ENCODE measurements at places on chromosomes 16 and 17. TPM values are rescaled to one million over a fixed set of nuclear protein-coding genes. Genes with fewer than 3 reads are reported as not detected.

The TMC8 gene
- not detected for total RNA-seq

The DGKE gene
- total RNA-seq = 3.1 TPM

GRCh38 chr17:57986841-57987580 lies 1.0 kb downstream of the VEZF1 start:
- DNase-seq = peak; percentile 62

DNA sequence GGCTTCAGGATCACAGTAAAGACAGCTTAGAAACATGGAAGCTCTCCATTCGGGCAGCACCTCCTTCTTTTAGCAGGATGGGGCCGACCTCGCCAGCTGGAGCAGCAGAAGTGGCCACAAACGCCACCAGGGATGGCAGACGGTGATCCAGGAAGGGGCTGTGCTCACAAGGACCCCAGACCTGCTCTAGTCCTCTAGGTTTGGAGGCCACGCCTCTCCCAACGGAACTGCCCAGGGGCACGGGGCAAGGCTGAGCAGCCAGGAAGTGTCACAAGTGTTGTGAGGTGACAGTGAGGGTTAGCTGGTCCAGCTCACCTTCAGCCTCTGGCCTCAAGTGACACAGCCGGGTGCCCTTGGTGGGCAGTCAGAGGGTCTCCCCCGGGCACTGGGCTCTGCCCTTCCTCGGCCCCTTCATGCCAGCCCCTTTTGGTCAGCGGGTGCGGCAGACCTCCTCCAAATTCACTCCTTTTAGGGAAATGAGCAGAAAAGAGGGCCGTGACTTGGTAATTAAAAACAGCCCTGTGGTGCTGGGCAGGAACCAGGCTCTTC lies 20.4 kb downstream of the CEP295NL start:
- DNase-seq = peak; percentile 72

DNA sequence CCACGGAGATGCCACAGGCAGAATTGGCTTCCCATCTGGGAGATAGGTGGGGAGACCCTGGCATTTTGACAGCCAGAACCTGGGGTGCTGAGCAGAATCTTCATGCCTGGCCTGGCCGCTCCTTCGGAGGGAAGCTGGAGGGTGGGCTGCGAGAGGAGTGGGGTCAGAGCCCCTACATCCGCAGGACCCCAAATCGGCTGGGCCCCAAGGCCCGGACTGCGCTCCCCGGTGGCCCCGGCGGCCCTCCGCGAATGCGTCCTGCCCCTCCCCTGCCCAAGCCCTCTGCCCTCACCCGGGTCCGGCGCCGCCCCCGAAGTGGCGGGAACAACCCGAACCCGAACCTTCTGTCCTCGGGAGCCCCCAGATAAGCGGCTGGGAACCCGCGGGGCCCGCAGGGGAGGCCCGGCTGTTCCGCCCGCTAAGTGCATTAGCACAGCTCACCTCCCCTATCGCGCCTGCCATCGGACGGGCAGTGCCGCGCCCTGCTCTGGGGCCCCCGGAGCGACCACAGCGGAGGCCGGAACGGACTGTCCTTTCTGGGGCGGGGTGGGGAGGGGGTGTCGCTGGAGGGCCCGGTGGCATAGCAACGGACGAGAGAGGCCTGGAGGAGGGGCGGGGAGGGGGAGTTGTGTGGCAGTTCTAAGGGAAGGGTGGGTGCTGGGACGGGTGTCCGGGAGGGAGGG lies 850 bp upstream of the PNMT start:
- DNase-seq = no peak

DNA sequence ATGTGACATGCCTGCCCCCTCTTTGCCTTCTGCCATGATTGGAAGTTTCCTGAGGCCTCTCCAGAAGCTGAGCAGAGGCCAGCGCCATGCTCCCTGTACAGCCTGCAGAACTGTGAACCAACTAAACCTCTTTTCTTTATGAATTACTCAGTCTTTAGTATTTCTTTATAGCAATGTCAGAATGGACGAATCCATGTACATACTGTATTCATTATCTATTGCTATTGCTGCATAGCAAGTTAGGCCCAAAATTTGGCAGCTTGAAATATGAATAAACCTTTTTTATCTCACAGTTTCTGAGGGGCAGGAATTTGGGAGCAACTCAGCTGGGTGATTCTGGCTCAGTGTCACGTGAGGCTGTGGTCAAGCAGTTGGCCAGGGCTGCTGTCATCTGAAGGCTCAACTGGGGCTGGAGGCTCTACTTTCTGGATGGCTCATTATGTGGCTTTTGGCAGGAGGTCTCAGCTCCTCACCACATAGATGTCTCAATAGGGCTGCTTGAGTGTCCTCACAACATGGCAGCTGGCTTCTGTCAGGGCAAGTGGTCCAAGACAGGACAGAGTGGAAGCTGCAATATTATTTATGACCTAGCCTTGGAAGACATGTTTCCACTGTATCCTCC lies 40.0 kb downstream of the SOCS1 start:
- no peak for DNase-seq

- DNase-seq = no peak
Observed at GRCh38 chr16:85429776-85430522, 183.2 kb upstream of the GSE1 start.

The CSF3 gene
- 0.10 TPM for total RNA-seq

GRCh38 chr17:48494335-48494734 lies 36.5 kb downstream of the HOXB1 start:
- peak; percentile 91 for DNase-seq

DNA sequence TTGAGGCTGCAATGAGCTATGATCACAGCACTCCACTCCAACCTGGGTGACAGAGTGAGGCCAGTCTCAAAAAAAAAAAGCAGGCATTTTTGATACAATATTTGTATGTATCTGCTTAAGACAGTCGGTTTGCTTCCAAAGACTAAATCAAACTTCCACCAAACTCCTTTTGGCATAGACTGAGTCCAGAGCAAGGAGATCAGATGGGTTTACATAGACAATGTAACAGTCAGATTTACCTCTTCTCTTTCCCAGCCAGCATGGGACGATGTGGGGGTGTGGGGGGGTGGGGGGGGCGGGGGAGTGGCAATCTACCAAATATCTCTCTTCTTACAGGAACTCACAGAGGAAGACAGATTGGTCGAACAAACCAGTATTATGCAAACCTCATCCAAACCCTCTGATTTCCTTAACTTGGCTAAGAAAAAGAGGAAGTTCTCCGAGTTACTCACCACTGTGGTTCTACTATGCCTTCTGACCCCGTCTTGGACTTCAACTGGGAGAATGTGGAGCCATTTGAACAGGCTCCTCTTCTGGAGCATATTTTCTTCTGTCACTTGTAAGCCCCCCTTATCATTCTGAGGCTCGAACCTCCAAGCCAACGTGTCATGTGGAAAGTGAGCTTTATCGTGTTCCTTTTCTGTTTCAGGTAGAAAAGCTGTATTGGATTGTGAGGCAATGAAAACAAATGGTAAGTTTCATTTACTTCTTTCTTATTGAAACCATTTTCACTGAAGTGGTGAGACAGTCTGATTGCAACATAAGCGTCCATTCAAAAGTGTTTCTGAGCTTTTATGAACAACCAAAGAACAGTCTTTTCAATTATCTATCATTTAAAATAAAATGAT lies at the start of gene MILR1:
Gene MILR1, plus strand, starts transcription at position 451 of the 848 bp plus-strand sequence. Its CDS starts 54 bp downstream, at position 505.
- peak; percentile 74 for DNase-seq

GRCh38 chr17:1546292-1546922 lies 16.2 kb downstream of the PITPNA start:
- no peak for DNase-seq

DNA sequence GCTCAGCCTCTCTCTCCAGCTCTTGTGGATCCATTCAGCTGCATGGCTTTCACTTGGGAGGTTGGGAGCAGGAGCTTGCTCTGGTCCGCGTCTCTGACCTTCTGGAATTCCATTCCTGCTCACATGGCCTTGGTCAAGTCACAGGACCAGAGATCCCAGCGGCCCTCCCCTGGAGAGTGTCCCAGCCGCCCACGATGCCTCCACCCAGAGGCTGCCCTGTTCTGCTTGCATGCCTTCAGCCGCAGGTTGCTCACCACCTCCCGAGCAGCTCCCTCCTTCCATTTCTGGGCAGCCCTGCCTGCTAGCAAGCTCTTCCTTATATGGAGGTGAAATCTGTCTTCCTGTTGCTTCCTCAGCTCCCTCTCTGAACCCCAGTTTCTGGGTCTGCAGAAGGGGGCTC lies 32.6 kb downstream of the RAI1 start:
- DNase-seq = peak; percentile 64

The ABCA10 gene
- 0.08 TPM for total RNA-seq

- peak; percentile 82 for DNase-seq
Observed at GRCh38 chr16:89917773-89918452, 749 bp upstream of the MC1R start.

The SLFN14 gene
- total RNA-seq = not detected

The PRRT2 gene
- 0.83 TPM for total RNA-seq

DNA sequence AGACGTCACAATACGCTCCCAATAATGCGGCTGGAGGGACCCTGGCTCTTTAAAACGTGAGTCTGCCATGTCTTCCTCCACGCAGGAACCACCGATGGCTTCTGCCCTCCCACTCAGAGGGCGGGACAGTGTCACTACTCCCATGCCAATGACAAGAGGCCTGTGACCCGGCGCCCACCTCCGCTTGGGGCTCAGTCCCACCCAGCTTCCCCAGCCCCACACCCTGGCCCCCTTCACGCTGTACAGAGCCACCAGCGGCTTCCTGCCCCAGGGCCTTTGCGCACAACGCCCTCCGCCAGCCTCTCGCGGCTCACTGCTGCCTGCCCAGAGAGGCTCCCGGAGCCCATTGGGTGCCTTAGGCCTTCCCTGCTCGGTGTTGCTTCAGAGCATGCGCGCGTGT lies 29.5 kb upstream of the ZNF469 start:
- no peak for DNase-seq

DNA sequence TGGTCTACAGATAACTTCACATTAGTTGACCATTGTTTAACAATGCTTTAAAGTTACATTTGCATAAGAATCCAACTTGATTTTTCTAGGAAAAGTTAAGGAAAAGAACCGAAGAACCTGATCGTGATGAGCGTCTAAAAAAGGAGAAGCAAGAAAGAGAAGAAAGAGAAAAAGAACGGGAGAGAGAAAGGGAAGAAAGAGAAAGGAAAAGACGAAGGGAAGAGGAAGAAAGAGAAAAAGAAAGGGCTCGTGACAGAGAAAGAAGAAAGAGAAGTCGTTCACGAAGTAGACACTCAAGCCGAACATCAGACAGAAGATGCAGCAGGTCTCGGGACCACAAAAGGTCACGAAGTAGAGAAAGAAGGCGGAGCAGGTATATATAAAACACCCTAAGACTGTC lies 21.7 kb downstream of the ANKRD40CL start:
- DNase-seq = no peak

The C16orf92 gene
- total RNA-seq = not detected

The PDILT gene
- total RNA-seq = not detected

DNA sequence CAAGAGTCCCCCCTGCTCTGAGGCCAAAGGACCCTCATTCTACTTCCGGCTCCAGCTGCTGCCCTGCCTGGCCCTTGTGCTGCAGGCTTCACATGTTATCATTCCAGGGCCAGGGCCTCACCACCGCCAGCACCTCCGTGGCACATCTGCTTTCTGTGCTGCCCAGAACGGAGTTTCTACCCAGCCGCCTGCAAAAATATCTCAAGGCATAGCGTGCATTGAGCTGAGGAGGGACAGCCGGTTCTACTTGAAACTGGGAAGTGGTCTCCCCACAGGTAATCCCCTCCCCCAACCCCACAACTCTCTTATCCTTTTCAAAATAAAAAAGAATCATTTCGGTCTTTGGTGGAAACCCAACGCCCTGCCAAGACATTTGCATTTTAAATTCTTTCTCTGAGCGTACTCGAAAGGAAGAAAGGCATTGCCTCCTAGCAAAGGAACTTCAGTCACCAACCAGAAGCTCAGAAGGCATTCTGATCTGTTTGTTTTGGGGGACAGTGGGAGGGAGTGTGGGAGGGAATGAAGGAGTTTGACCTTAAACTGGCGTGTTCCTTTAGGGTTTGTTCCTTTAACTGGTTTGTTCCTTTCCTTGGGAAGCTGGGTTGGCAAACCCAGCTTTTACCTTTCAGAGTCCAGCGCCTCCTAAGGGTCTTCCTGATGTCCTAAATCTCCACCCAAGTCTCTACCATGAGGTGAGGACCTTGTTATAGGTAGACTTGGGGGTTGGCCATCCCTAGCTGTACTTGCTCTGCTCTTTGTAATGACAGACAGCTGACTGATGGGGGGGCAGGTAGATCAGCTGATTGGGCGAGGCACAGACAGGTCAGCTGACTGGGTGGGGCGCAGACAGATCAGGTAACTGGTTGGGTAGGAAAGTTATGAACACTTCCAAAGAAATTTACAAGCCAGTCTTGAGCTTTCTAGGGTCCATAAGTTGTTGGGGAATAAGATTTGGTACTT lies 33.4 kb upstream of the PIK3R6 start:
- DNase-seq = no peak

GRCh38 chr17:10208604-10209193 lies 10.3 kb upstream of the GAS7 start:
- no peak for DNase-seq

DNA sequence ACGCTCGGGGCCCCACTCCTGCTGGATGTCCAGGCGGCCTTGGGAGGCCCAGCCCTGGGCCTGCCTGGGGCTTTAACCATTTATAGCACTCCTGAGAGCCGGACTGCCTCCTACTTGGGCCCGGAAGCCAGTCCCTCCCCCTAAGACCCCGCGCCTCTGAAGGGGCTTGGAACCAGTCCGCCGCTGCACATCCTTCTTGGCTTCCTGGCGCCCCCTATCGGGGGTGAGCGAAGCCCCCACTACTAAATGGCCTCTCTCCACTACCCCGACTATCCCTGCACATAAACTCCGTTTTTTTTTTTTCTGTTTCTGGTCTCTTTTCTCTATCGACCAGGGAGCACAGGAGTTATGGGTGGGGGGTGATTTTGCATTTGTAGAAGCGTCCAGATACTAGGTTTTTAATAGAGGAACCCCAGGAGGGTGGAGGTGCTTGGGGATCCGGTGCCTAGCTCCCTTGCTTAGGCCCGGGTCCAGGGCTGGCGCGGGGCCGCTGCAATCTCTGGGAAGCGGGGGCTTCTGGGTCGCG lies 633 bp upstream of the NOL3 start:
- DNase-seq = peak; percentile 56

The ASPA gene
- total RNA-seq = 0.05 TPM

The ZACN gene
- not detected for total RNA-seq

GRCh38 chr16:5944971-5945370 lies 847.4 kb upstream of the EEF2KMT start:
- no peak for DNase-seq

DNA sequence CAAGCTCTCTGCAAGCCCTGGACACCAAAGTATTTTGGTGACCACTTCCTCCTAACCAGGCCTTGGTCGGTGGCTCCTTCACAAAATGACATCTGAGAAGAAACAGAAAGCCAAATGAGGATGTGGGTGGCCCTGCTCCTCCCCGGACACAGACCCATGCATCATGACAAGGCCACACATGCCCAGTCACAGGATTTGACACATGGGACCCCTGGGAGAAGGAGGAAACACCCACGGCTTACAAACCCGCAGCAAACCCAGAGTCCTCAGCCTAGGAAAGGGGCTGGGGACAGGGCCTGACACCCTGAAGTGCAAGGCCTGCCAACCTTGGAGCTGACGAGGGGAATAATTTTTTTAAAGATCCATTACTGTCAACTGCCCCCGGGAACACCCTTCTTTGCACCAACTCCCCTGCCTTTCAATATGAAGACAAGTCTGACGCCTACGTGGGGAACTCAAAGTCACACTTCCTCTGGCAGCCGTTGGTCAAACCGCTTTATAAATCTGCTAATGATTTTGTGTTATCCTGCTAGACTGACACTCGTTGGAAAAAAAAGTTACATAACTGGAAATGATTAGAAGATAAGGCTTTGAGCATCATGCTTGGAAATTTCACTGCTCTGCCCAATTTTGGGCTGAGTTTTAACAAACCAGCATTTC lies 41.3 kb downstream of the GAS7 start:
- DNase-seq = no peak

- DNase-seq = no peak
Observed at GRCh38 chr17:10077561-10078299, 120.7 kb downstream of the GAS7 start.

The IL4R gene
- 18.4 TPM for total RNA-seq

The FOXN1 gene
- total RNA-seq = not detected

The TENT4B gene
- total RNA-seq = 15.8 TPM

The TPSG1 gene
- total RNA-seq = not detected

All from myocyte (in vitro differentiated cells).